ENCODE measurements at places on chromosomes 1 and 21.

- DNase-seq, result no peak
Observed at GRCh38 chr1:206784471-206784903, 12.2 kb upstream of the IL10 start.

GRCh38 chr1:171140956-171141687 lies 44.0 kb upstream of the FMO2 start:
- DNase-seq, result no peak

DNA sequence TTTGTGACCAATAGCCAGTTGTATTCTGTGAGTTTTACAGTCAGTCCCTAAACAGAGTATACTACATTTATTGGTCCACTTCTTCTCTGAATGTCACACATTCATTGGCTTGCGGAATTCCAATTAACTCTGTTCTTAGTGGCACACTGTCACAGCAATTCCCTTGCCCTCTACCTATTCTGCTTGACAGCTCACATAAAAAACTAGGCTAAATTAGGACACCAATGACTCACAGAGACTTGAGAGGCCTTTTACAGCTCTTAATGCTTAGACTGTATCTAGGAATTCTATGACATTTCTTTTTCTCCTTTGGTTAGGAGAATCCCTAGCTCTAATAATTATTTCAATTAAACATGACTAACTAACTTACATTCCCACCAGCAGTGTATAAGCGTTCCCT lies 104.1 kb downstream of the NEGR1 start:
- DNase-seq, result no peak

- no peak for DNase-seq
Observed at GRCh38 chr1:236659792-236660587, 26.3 kb upstream of the ACTN2 start.

DNA sequence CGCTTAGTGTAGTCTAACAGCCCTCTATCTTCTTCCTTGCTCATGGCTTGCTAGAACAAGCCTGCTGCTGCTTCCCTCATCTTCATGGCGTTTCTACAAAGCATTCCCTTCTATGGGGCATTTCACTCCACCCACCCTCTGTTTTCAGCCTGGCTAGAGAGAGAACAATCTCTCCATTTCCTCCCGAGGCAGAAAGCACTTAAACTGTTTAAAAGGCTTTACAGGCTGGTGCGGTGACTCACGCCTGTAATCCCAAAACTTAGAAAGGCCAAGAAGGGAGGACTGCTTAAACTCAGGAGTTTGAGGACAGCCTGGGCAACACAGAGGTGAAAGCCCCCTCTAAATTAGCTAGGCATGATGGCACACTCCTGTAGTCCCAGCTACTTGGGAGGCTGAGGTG lies 17.8 kb downstream of the ORC1 start:
- no peak for DNase-seq

DNA sequence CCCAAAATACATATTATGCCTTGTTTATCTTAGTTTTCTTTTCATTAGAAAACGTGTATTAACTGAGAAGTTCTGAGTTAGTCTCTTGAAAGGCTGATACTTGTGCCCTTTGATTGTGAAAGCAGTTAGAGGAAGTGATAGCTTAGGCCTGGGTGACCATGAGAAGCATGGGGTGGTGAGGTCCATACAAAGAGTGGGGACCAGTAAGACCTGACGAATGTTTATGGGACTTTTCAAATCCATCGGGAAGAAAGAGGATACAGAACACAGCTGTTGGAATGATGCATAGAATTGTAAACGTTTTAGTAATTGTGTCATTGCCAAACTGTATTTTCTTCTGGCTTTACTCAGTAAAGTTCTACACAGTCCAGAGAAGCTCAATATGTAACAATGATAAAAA lies 259.8 kb downstream of the LMO4 start:
- DNase-seq, result no peak

- no peak for DNase-seq
Observed at GRCh38 chr1:219446288-219446687, 166.6 kb downstream of the ZC3H11B start.

DNA sequence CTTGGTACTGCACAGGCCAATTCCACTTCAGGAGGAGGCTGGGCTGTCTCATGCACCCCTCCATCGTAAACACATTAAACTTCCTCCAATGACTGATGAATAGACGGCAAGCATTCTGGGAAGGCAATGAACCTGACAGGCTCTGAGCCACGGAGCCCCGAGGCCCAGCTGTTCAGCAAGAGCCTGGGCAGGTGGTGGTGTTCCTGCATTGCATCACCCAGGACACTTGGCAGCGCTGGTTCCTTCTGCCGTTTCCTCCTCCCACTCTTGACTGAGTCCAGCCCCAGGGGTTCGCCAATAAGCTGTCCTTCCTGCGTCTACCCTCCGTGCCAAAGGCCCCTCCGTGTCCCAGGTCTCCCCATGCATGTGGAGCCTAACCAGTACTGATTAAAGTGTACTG lies 109.8 kb downstream of the JAK1 start:
- no peak for DNase-seq

DNA sequence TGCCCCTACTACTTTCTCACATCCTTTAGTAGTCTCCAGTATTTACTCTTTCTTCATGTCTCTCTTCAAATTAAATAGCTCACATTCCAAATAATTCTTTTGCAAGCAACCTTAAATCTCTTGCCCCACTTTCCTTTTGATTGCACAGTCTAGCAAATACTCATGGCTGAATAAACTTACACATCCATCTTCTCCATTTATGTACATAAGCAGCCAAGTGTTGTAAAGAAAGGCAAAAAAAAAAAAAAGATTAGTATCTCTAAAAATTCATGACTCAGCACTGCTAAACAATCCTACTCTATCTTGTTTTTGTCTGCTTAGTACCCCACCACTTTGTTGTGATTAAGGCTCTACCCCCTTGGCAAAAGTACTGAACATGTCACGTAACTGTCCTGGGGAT lies 42.6 kb downstream of the F13B start:
- DNase-seq, result no peak

GRCh38 chr1:227869279-227869842 lies 53.9 kb downstream of the PRSS38 start:
- no peak for DNase-seq

- DNase-seq, result no peak
Observed at GRCh38 chr1:10958614-10959013, 53.8 kb upstream of the TARDBP start.

DNA sequence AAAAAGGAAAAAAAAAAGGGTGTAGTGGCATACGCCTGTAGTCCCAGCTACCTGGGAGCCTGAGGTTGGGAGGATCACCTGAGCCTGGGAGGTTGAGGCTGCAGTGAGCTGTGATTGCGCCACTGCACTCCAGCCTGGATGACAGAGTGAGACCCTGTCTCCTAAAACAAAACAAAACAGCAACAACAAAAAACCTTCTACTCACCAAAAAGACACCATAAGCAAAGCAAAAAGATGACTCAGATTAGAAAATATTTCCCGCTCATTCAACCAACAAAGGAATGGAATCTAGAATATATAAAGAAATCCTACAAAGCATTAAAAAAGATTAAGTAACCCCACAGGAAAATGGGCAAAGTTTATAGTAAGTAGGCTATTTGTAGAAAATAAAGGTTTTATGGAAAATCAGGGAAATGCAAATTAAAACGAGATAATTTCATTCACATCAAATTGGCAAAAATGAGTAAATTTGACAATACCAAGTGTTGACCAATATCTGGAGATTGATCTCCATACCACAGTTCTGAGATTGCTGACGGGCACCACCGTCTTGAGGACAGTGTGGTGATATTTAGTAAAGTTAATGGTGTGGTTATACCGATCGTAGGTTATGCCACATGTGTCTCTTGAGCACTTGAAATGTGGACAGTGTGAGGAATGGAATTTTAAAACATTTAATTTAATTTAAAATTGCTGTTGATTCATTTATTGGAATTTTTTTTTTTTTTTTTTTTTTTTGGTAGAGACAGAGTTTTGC lies 54.0 kb downstream of the PIK3CD start:
- no peak for DNase-seq

DNA sequence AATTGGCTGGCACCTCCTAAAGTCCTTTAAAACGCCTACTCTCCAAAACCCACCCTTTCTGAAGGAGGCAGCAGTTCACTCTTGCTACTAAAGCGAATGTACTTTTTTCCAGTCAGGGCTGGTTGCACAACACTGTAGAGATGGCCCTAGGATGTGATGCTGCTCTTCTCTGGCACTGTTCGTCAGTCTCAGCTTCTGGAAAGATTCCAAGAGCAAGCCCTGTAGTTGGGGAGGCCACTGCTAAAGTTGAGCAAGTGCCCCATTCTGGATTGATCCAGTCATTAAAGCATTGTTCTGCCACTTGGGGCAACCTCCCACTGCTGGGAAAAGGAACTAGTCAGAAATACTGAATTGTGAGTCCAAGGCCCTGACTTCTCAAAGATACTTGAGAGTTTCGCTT lies 28.5 kb upstream of the KCNQ4 start:
- DNase-seq, result no peak

DNA sequence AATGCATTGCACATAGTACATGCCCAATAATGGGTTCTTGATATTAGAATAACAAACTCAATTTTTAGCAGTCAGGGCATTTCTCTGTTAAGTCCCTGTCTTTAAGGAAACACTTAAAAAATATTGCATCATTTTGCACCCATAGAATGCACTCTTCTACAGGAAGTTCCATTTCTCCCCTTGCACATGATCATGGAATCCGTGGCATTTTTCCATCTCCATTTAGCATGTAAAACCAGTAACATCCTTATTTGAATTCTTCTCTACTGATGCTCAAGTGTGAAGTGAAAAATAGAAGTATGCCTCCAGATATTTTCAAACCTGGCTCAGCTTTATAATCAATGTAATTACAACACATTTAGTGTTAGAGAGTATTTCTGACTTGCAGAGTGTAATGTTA lies 192.8 kb downstream of the RWDD3 start:
- no peak for DNase-seq

DNA sequence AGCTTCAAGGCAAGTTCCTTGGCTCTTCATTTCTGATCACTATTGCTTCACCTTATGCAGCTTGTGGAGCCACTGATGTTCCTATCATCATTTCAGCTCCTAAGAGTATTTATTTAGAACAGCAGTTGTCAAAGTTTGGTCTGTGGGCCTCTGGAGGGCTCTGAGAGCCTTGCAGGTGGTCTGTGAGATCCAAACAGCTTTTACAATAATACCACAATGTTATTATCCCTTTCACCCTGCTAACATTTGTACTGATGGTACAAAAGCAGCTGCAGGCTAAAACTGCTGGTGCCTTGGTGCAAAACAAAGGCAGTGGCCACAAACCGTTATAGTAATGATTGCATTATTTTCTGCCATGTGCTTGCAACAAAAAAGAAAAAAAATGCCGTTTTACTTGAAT lies 33.8 kb downstream of the PATJ start:
- DNase-seq, result no peak

DNA sequence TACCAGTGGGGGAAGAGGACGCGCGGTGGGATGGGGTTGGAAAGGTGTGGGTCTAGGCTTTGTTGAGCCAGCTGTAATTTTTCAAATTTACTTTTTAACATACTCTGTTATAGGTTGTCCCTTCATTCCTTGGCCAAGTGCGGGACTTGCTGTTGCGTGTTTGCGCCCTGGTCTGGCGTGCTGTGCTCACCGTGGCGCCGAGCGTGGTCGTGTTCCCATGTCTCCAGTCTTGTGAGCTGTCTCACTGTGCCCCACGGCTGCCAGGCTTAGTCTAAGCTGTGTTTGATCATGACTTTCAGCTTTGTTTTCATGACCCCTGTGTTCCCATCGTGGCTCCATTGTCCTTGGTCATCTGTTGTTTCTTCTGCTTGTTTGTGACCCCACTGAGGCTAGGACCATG lies 26.0 kb downstream of the TRAPPC10 start:
- no peak for DNase-seq

GRCh38 chr1:8863794-8864233 lies 14.7 kb downstream of the ENO1 start:
- DNase-seq, result no peak

- no peak for DNase-seq
Observed at GRCh38 chr21:31185663-31186062, 147.4 kb upstream of the KRTAP19-8 start.

- peak; percentile 92 for DNase-seq
Observed at GRCh38 chr1:23554481-23555269, 4.6 kb downstream of the ID3 start.

DNA sequence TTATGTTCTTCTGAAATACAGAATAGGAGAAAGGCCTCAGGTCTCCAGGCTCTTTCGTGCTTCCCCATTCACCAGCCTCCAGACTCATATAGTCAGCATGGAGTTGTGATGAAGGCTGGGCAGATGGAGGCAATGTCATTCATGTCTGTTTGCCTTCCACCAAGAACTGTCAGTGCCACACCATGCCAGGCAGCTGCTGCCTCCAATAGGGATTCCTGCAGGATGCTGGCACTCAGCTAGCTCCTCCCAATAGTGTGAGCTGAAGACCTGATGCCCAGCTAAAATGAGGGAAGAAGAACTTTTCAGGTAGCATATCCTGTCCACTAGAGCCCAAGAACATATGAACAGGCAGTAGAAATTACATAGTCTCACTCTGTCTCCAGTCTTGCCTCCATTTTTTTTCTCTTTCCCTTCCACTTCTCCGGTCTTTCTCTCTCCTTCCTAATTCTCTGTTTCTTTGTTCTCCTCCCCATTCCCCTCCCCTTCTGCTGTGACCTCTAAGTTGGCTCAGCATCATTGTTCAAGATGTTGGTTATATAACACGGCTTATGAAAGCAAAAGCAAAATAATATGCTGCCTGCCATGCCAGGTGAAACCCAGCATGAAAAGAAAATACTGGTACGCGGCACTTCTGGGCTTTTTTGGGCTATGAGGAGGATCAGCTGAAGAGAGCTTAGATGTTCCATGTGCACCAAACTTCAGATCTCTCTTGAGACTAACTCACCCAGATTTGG lies 17.3 kb downstream of the GLUL start:
- DNase-seq, result no peak

- no peak for DNase-seq
Observed at GRCh38 chr1:235659186-235659771, 9.7 kb upstream of the GNG4 start.

DNA sequence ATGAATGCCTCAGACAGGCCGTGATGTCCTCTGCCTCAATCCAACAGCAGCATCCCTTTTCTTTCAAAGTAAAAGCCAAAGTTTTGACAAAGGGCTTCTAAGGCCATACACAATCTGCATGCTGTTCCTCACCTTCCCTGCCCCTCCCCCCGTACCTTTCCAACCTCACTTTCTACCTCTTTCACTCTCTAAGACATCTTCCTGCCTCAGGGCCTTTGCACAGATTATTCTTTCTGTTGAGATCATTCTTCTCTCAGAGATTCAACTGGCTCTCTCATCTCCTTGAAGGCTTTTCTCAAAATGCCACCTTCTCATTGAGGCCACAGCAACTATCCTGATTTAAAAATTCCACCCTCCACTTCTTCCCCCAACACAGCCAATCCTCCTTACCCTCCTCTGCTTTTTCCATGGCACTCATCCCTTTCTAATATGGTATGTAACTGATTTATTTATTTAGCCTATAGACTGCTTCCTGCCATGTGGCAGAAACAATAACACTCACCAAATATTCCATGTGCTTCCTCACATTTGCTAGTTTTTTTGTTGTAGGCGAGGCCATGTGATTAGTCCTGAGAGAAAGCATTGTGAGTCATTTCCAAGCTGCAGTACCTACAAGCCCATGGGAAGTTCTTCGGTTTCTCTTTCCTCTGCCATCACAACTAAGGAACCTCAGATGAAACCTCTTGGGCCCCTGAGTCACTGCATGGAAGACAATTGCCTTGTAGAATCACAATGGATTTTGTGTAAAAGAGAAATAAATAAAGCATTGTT lies 58.7 kb upstream of the GADD45A start:
- no peak for DNase-seq

Data from left forelimb (tissue), 1 donor.